ENCODE measurements at places on chromosomes 6 and 20.

DNA sequence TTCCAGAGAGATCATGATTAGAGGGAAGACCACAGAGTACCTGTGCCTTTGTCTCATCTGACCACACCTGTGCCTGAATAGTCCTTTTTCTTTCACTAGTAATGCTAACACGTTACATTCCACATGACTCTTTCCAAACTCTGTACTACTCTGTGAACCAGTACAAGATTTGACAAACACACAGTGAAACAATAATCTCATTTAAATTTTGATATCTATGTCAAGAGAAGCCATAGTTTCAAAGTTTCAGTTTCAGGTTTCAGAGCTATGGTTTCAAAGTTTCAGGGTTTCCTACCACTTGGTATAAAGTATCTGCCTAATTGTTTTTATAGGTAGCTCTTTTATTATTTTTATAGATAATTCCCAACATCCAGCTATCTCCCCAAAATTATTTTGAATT lies 62.0 kb upstream of the PHACTR2 start:
- no peak for DNase-seq

DNA sequence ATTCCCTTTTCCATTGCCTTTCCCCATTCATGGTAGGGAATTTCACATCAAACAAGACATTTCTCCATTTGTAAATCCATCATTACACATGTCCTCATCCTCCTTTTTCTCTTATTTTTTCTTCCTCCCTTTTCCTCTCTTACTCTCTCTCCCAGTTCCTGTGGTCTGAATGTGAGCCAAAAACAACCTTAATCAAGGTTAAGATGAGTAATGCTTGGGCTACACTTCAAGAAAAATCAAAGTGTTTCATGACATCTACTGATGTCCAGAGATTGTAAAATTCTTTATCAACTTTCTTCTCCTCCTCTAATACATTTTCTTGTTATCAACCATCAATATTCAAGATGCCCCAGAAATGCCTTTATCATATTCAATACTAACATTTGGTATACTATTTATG lies 208.0 kb upstream of the PRND start:
- DNase-seq = no peak

DNA sequence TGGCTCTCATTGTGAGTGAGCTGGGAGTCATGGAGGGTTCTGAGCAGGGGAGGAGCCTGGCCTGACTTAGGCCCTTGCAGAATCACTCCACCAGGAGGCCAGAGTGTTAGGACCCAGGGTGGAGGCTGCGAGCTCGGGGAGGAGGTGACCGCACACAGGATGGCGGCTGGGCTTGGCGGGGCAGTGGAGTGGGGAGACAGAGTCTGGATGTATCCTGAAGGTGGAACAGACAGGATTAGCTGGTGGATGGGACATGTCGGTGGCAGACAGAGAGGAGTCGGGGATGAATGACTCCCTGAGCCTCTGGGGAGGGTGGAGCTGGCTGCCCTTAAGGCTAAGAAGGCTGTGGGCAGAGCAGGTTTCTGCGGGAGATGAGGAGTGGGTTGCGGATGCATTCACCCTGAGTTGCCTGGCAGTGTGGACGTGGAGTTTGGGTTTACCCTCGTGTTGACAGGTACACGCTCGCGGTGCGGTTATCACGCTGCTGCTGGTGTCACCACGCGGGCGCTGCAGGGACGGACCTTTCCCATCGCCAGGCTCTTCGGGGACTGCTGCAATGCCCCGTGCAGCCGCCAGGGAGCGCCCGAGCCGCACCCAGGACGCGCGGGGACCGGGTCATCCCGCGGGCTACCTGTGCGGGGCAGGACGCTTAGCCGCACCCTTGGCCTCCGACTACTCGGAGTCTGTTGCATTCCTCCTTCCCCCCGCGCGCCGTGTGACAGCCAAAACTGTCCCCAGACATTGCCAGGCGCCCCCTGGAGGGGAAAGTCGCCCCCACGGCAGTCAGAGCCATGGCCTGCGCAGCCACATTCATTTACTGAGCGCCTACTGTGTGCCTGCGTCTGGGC lies 43.0 kb upstream of the PTGIS start:
- peak; percentile 96 for DNase-seq

DNA sequence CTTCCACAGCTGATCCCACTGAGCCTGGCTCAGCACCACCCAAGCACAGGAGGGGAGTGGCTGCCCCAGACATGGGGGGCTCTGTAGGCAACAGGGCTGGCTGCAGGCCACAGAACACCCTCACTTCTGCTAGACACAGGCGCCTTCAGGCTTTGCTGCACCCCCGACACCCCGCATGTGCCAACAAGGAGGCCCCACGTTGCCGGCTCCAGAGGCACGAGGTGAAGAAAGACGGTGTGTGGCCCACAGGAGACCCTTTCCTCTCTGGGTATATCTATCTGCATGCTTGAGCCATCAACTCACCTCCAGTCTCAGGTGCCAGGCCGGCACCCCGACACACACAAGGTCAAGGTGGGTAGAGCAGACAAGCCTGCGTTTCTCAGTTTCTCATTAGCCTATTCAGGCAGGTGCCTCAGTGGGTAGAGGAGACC lies 158.3 kb downstream of the DLL1 start:
- DNase-seq = peak; percentile 24

- DNase-seq = no peak
These were observed 40.6 kb downstream of the TOX2 start for GRCh38 chr20:43955062-43955749.

- no peak for DNase-seq
These were observed 3.1 kb downstream of the CRYBG1 start for GRCh38 chr6:106363401-106364138.

DNA sequence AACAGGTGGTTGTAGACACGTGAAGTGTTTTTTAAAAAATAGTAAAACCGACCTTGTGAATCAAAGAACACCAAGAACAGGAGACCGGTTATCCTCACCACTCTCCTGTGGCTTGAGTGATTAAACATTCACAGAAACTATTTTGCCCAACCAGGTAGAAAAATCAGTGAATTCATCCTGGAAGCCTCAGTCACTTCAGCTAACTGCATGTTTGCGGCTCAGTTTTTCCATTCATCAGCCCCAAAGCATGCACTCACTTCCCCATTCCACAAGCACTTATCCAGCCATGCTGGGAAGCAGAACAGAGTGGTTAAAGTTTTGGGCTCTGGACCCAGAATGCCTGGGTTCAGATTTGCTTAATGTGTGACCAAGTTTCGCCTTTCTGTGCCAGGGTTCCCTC lies 2.4 kb downstream of the LRRN4 start:
- peak; percentile 46 for DNase-seq

- DNase-seq = peak; percentile 39
These were observed 8.6 kb downstream of the SNX9 start for GRCh38 chr6:157831424-157832249.

DNA sequence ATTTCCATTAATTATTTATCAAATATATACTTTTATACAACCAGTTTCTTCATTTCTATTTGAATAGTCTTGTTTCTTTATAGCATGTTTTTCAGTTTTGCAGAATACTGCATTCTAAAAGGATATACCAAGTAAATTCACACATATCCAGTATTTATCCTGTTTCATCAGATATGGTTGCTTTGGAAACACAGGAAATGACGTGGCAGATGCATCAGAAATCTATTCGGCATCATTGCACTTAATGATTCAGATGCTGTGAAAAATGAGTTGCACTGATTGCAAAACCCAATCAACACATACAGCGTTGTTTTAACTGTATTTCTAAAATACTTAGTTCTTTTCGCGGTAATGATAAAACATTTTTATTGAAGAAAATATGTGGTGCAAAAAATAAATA lies 594.9 kb downstream of the CDH26 start:
- no peak for DNase-seq
